ENCODE measurements at places on chromosomes 4 and X.

DNA sequence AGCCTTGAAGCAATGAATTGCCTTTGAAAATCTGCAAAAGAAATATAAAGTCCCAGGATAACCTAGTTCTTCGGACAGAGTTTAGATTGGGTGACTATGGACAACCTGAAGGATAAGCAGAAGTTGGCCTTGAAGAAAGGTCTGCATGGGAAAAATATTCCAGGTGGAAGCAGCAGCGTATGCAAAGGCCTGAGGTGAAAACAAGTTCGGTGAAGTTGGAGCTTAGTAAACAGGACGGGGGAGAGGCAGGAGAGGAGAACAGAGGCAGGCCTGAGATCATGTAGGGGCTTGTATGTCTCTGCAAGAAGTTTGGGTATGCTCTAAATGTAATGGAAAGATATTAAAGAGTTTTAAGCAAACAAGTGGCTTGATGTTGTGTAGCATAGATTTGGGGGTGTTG lies 176.0 kb downstream of the ARHGAP24 start:
- DNase-seq, result no peak

DNA sequence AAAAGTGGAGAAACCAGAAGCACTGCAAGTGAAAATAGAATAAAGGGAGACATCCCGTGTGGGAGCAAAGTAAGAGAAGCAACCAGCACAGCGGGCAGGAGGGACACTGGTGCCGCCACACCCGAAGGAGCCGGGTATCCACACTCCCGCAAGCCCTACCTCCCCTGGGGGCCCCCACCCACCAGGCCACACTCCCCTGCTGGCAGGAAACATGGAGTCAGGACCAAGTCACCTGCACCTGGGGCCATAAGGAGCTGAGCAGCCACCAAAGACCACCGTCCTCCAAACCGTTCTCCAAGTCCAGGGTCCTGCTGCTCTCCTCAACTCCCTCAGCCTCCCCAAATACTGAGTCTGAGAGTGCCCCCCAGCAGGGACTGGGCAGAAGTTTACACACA lies 30.5 kb downstream of the FGFRL1 start:
- DNase-seq, result no peak

DNA sequence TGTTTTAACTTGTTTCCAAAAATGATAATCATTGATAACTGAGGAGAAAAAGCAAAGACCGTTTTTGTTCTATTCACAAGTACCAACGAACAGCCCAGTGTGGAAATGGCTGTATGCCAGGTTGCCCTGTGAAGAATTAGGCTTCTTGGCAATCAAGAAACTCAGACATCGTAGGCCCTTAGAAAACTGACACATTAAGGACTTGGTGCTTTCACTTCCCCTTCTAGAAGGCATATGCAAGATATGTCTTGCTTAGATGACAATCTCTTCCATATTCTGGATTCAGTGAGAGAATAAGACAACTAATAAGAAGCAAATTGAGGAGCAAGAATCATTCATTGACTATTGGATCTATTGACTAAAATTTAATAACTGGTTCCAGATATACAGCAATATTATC lies 56.6 kb downstream of the ANAPC10 start:
- no peak for DNase-seq

- DNase-seq, result no peak
These were observed 41.9 kb downstream of the SLC7A11 start for GRCh38 chr4:138200236-138200590.

GRCh38 chr4:89997171-89997704 lies 102.6 kb downstream of the MMRN1 start:
- no peak for DNase-seq

DNA sequence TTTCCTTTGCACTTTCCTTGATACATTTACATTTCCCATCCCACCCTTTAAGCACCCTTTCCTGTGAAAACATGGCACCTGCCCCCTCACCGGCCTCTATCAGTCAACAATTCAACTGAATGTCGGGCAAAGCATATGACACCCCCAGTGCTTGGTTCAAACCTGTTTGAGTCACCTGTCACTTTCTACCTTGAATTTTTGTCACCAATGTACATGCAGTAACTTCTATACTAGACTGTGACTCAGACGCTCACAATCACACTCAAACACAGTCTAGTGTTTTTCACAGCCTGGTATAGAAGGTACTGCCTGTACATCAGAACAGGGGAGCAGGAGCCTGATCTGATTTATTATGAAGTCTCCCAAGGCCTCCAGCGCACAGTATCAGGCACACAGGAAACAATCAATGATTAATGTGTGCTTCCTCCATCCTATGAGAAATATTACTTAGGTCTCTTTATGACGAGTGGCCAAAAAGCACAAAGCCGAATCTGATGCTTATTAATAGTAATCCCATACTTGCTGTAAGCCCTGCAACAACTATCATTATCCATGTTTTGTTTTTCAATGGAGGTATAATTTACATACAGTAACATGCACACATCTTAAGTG lies 49.2 kb upstream of the FAM9C start:
- DNase-seq, result no peak

- DNase-seq, result no peak
These were observed 138.8 kb upstream of the VCX start for GRCh38 chrX:7704205-7704604.
